ENCODE measurements at places on chromosomes 11 and 22.

DNA sequence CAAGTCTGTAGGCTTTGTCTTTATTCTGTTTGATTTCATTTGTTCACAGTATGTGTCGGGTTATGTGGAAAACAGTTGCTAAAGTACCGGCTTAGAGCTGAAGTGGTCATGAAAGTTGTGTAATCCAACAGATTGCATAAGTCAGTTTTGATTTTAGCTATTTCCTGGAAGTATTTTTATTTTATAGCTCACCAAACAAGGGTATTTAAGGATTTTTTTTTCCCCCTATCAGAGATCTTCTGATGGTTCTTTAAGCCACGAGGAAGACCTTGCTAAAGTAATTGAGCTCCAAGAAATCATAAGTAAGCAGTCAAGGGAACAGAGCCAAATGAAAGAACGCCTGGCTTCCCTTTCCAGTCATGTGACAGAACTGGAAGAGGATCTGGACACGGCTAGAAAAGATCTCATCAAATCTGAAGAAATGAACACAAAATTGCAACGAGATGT, 55.9 kb downstream of the PPFIA1 start:
- no peak for DNase-seq

DNA sequence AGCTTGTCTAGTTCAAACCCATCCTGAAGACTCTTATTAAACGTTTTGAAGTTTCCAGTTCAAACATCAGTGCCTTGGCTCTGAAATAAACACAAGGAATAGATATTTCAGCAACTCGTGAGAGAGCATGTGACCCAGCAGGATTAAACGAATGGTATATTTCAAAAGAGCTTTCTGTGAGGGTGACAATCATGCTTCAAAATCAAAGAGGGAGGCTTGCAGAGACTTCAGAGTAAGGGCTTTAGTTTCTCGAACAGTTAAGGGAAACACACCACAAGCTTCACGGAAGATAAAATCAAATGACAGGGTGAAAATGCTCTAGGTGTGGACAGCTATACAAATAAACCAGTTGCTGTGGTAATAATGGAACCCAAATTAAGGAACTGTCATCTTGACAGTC, 1.4 kb downstream of the HPS4 start:
- DNase-seq: no peak

DNA sequence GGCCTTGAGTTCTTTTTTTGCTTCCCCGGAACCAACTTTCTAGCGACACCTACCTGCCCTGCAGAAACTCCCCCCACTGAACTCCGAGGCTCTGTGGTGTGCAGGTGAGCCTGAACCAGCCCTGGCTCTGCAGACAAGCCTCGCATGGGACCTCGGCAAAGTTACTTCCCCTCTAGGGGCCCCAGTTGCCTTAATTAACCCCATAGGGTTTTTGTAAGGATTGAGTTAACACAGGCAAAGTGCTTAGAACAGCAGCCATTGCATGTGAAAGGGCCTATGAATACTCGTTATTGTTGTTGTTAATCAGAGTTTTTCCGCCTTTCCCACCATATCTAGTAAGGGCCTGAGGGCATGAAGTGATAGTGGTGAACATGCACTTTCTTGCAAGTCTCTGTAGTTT, 12.6 kb upstream of the SYT13 start:
- DNase-seq: no peak

DNA sequence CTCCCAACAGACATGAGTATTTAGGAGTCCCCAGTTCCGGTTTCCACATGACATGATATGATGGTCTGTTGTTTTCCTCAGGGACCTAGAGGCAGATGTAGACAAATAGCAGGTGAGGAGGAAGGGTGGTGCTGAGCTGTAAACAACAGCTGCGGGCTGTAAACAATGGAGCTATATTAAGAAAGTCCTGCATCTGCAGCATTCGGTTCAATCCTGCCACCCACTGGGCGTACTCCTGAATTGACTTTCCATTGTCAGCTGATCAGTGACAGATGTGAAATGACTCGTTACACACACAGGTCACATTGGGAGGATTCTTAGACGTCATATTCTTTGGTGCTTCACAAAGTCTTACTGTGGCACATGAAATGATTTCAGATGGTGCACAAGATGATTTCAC, 26.8 kb upstream of the RAG1 start:
- peak; percentile 1 for DNase-seq

DNA sequence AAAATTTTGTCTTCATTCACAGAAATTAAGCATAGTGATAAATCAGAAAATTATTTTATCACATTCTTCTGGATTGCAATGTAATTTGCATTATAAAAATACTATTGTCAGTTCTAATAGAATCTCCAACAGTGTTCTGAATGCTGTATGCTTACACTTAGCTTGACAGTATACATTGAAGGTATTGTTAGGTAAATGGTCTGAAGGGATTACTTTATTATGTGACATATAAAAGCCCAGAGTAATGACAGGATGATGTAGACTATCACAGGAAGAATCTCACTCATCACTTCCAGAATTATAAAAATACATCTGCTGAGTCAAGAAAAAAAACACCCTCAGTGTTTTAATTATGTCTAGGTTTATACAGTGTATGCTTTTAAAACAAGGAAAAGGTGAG, 1532.5 kb upstream of the RAG2 start:
- DNase-seq: no peak

- DNase-seq: no peak
These were observed 764.2 kb downstream of the BRD1 start for GRCh38 chr22:49063545-49063890.

DNA sequence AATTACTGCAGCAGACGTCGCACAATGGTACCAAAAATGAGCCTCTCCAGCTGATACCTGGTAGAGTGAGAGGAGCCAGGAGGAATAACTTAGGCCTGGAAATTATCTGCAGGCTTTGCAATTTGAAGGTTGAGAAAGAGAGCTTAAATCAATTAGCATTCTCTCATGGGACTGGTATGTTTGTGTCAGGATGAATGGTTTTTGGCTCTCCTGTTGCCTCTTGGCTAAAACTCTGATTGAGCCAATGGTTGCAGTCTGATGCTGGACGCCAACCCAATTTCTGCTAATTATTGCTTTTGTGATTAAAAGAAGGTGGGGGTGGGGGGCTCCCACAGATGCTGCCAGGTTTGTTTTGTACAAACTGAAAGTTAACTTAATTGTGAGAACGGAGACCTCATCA, 12.5 kb upstream of the NELL1 start:
- no peak for DNase-seq

DNA sequence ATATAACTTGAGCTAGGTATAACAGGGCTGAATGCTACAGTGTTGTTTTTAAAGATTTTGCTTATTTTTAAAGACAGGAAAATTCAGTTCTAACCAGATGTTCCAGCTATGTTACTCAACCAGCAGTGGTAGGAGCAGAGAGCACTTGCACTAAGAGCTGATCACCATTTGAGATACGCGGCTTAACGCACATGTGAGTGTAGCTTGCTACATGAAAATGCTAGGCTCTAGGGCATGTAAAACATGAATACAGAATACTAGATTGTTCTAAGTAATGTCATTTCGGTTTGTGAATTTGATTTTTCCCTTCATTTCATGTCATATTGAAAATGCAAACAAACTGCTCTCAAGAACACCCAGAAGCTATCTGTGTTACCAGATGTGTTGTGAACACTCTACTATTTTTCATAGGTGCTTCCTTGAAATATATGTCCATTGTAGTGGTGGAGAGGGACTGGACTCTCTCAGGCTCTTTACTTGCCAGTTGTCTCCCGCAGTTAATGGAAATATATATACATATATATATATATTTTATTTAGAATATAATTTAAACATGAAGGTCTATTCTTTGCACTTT, 10.8 kb upstream of the TECTA start:
- no peak for DNase-seq

- no peak for DNase-seq
These were observed 94.8 kb upstream of the TBCEL start for GRCh38 chr11:120929090-120929489.

DNA sequence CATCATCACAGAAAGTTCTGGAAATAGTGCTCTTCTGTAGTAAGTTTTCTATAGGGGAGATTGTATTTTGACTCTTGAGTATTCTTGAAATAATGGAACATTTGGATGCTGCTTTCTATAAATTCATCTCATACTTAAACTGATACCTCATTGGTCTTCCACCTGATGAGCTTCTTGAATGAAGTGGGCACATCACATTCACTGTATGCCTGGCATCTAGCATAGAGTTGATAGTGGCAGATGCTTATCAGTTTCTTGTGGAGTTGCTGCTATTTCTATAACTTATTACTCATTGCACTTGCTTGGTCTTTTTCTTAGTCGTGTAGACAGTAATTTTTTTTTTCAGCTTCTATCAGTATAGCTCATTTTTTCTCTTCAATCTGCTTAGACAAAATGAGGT, 5.4 kb downstream of the ATXN10 start:
- DNase-seq: no peak

DNA sequence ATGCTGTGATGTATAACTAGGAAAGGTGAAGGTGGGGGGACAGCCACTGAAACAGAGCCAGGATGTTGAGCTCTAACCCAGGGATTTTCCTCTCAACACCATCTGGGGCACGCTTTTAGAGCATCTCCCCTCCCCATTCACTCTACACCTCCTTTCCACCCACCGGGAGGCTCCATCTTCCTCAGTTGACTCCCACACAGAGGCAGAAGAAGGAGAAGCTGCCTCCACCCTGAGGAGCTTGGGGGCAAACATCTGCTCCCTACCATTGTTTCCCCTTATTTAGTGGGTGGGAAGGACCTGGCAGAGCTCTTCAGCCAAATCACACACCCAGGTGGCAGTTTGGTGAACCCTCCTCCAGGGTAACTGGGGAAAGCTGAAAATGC, 50.0 kb upstream of the ADA2 start:
- no peak for DNase-seq

DNA sequence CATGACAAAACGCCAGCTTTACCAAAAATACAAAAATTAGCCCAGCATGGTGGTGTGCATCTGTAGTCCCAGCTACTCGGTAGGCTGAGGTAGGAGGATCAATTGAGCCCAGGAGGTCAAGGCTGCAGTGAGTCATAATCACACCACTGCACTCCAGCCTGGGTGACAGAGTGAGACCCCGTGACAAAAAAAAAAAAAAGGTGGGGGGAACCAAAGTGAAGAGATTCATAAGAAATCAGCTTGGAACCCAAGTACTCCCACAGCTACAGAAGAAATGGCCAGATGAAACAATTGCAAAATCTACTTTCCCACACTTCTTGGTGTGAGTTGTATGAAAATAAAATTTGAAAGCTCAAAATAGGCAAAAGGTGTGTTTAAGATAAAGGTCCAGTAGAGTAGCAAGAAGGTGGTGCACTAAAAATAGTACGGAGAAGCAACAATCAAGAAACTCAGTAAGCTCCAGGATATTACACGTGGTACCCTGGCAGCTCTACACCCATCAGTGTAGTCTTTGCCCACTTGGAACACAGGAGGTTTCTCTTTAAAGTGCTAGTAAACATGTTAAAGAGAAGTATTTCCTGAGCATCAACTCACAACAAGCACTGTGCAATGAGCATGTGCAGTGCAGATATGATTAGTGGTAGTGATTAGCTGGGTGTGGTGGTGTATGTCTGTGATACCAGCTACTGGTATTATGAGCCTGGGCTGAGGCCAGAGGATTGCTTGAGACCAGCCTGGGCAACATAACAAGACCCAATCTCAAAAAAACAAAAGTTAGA, 5.3 kb downstream of the HARBI1 start:
- no peak for DNase-seq

GRCh38 chr11:79896258-79896657, 455.4 kb upstream of the TENM4 start:
- no peak for DNase-seq

DNA sequence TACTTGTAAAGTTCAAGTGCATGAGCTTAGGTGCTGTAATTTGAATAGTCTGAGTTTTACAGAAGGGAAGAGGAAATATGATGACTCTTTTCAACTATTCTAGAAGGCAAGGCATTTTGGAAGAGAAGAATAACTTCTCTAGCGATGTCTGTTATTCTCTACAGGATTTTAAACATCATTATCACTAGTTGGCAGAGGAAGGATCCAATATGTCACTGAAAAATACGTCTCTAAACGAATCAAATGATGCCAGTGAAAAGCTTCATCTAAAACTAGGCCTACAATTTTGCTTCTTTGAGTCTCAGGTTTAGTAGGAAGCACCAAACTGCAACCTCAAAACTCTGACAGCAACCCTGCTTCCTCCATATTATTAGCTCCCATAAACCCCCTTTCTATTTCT, 581.4 kb downstream of the DLG2 start:
- DNase-seq: no peak

DNA sequence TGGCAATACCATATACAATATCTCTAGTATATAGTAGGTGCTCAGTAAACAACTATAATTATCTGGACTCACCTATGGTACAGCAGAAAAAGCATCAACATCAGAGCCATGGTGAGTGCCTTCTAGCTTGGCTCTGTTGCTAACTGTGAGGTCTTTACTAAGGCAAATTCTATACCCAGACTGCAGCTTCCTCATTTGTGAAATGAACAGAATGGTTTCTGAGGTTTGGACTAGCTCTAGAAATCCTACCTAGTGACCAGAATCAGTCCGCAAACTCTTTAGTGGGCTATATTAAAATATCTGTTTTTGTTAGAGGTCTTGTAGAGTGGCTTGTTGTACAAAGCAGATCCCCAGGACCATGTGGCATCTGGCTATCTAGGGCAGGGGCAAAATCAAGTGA, 3.7 kb downstream of the MS4A1 start:
- no peak for DNase-seq

DNA sequence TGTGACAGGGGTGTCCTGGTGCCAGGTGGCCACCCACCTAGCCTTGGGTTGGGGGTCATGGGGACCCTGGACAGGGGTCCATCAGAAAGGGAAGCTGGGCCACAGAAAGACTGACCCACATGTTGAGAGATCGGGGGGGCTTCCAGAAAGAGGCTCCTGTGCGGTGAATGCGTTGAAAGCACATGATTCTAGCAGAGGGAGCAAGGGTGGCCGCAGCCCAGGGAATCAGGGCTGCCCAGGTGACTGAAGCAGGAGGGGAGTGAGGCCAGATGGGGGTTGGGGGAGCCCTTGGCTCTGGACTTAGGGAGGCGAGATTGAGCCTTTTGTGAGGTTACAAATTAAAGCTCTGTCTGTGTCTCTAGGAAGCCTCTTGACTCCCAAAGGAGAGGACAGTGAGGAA, 80.7 kb downstream of the MORC2 start:
- DNase-seq: no peak

- no peak for DNase-seq
These were observed 41.9 kb downstream of the BCR start for GRCh38 chr22:23222033-23222792.

DNA sequence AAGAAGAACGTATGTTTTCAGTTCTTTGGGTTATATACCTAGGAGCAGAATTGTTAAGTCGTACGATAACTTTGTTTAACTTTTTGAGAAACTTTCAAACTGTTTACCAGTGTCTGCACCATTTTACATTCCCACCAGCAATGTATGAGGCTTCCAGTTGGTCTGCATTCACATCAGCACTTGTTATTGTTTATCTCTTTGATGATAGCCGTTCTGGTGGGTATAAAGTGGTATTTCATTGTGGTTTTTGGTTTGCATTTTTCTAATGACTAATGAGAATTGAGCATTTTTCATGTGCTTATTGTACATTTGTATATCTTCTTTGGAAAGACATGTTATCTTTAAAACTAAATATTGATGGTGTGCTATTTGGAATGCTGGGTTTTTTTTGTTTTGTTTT, 59.8 kb downstream of the KDM2A start:
- no peak for DNase-seq

- DNase-seq: no peak
These were observed 679.9 kb downstream of the OPCML start for GRCh38 chr11:132852361-132852760.

GRCh38 chr11:71248656-71249055, 3.7 kb downstream of the SHANK2 start:
- DNase-seq: no peak

GRCh38 chr11:79813551-79813950, 372.7 kb upstream of the TENM4 start:
- DNase-seq: no peak

Measured in stimulated activated CD4-positive, alpha-beta T cell treated with anti-CD3 and anti-CD28 coated beads, TNF-alpha, amount 100 ng/mL, for 48 hours (primary cell).